ENCODE measurements at places on chromosomes 5 and 9.

- DNase-seq = no peak
Observed at GRCh38 chr5:109830955-109831502, 141.3 kb downstream of the MAN2A1 start.

DNA sequence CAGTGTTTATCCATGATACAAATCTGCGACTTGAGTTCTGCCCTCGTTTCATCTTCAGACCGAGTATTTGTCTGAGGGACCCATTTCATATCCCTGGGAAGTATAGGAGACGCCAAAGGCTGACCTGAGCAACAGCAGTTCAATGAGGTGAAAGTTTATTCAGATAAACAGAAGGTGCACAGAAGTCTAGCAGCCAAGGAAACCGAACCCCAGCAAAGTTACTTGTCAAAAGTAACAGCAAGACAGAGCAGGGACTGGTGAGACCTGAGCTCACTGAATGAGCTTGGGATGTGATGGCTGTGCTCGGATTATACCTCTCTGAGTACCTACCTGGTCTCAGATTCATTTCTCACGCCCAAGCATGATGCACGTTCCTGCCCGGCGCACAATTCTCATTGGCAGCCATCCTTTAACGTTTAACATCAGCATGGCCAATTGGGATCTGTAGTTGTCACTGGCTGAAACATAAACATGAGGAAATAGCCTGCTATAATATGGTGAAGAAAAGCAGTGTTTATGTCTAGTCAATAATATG, 599 bp downstream of the LYRM7 start:
- no peak for DNase-seq

- no peak for DNase-seq
Observed at GRCh38 chr5:134043793-134044792, 39.3 kb upstream of the VDAC1 start.

DNA sequence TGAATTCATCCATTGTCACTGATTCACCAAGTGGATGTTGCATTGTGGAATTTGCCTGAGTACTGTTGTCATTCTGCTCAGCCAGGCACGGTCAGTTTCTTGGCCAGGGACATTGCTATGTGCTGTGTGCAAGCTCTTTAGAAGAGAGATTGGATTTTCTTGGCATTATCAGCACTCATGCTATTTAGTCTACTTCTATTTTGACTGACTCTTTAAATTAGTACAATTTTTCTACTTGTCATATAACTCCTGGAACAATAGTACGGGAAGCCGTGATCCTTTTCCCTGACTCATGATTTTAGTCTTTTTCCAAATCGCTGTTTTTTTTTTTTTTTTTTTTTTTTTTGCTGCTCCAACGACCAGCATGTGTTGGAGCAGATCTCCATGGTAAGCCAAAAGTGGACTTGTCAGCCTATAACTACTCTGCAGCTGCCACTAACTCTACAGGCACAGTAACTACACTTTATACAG, 129.7 kb downstream of the CDC42SE2 start:
- no peak for DNase-seq

All from SHP77 treated with DMSO at 0.1 percent for 48 hours (cell line).